Chondrocyte (in vitro differentiated cells): ENCODE measurements at places on chromosomes 6 and 20. TPM values are rescaled to one million over a fixed set of nuclear protein-coding genes. Genes with fewer than 3 reads are reported as not detected.

Gene HLA-DMB
- total RNA-seq, result not detected in 3 replicates

Gene CEP85L
- total RNA-seq, result 9.6 to 11.1 TPM (median 10.4 TPM) in 3 replicates

Gene RIPPLY2
- total RNA-seq, result not detected in 3 replicates

Gene OGFRL1
- 3.9 to 6.5 TPM (median 6.3 TPM) in 3 replicates for total RNA-seq

Gene MYL9
- total RNA-seq, result 237 to 1,930 TPM (median 1,885 TPM) in 3 replicates
